ENCODE measurements at places on chromosomes 13 and 19.

GRCh38 chr19:35612224-35612558 is 344 bp upstream of the HAUS5 start:
- no peak for DNase-seq

GRCh38 chr13:46317120-46317519 is 69.9 kb downstream of the RUBCNL start:
- no peak for DNase-seq

- no peak for DNase-seq
These were observed 1116.2 kb downstream of the DIAPH3 start for GRCh38 chr13:59047546-59047945.

- DNase-seq = no peak
These were observed 9.7 kb downstream of the HSD17B14 start for GRCh38 chr19:48826606-48827020.

DNA sequence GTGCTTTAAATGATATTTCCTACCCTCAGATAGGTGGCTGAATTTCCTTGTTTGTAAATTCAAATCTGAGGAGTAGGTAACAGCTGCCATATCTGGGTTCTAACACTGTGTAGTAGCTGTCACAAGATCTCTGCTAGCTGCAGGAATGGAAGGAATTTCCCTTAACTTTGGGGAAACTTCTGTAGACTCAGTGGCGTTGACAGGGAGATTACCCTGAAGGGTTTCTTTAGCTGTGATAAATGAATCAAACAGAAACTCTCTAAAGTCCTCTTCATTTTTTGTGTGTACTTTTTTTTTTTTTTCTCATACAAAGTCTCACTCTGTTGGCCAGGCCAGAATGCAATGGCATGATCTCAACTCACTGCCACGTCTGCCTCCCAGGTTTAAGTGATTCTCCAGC is 5.3 kb upstream of the EPSTI1 start:
- DNase-seq = no peak

DNA sequence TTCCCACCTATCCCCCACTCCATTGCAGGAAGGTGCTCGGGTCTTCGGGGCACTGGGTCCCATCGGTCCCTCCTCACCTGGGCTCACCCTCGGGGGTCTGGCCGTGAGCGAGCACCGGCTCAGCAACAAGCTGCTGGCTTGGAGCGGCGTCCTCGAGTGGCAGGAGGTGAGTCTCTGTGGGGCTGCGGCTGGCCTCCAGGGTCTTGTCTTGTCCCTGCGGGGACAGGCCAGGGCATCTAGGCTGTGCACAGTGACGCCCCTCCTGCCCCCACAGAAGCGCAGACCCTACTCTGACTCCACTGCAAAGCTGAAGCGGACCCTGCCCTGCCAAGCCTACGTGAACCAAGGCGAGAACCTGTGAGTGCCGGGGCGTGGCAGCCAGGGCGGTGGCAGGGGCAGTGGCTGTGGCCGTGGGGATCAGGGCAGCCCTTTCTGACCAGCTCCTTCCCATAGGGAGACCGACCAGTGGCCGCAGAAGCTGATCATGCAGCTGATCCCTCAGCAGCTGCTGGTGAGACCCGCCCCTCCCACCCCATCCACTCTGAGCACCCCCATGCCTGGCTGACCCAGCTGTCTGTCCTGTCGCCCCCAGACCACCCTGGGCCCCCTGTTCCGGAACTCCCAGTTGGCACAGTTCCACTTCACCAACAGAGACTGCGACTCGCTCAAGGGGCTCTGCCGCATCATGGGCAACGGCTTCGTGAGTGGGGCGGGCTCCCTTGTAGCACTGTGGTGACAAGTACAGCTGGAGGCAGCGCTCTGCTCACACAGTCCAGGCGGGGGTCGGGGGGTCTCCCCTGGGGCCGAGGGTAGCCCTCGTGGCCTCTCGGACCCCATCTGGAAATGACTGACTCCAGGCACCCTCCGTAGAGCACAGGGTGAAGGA is 3.7 kb downstream of the PTOV1 start:
- no peak for DNase-seq

GRCh38 chr19:35303357-35303915 is 11.5 kb downstream of the MAG start:
- DNase-seq = no peak

- no peak for DNase-seq
These were observed 1318.9 kb downstream of the OLFM4 start for GRCh38 chr13:54347531-54347930.

DNA sequence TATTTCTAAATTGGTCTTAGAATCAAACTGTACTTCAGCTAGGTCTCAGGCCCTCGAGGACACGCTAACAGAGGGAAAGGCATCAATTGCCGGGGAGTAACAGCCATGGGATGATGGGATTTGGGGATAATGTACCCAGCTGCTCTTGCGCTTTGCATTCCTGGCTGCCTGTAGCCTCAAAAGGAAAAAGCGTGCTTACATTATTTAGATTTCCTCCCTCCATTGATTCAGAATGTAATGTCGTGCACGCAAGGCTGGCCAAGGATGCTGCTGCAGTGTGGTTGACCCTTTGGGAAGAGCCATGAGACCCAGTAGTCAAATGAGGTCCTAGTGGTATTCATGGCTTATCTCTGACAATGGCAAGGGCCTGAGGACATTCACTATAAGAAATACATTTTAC is 95.1 kb downstream of the SLC7A1 start:
- DNase-seq = no peak

GRCh38 chr19:55678121-55678671 is 3.2 kb downstream of the EPN1 start:
- no peak for DNase-seq

DNA sequence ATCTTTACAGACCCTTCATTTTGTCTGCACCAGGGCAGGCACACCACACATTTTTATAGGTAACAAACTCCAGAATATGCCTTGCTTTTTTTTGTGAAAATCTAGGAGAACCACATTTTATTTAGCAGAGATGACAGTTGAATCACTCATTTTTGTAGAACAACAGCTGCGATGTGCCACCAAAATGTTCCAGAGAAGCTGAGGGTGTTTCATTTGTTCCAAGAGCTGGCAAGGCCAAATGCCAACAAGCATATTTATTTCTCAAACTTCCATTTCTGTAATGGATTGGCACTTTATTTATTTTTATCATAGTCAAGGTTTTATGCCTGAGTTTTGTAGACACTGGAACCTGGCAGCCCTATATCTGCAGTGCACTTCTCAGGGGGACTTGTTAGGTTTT is 10.4 kb downstream of the OLFM4 start:
- DNase-seq = no peak

All from AG09319 (cell line).